Stimulated activated effector memory CD8-positive, alpha-beta T cell treated with anti-CD3 and anti-CD28 coated beads, Interleukin-12 subunit alpha, Interleukin-12 subunit beta, amount 100 ng/mL, for 72 hours (primary cell): ENCODE measurements at places on chromosomes 6 and 20.

GRCh38 chr20:32896521-32897280, 38.0 kb downstream of the EFCAB8 start:
- DNase-seq, result no peak

DNA sequence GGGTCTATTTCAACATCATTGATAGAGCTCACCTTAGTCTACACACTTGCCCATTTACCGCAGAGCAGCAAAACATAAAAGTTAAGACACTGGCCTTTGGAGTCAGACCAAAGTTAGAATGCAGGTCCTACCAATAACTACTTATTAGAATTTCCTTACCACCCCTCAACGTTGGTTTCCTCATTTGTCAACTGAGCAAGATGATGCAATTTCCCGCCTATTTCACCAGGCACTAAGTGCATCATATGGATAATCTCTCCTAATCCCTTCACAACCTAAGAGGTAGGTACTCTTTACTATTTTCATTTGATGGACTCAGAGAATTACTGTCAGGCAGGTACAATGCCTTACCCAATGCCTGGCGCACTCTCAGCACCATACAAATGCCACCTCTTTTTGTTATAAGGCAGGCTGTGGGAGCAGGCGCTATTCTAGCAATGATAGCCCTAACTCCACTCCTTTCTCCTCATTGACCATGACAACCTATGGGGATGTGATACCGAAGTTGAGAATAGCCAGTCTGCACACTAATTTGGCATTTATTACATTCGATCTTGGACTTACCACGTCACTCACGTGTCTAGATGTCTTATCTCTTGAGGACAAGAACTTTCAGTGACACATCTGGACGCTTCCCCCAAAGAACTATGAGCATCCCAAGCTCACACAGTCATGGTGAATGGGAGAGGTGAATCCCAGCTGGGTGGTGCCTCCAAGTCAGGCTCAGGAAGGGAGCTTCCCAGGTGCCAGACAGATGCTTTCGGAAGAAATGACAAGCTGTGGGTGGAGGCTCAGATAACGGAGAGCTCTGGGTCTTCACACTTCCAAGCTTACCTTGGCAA, 128.1 kb upstream of the STMND1 start:
- DNase-seq, result no peak

DNA sequence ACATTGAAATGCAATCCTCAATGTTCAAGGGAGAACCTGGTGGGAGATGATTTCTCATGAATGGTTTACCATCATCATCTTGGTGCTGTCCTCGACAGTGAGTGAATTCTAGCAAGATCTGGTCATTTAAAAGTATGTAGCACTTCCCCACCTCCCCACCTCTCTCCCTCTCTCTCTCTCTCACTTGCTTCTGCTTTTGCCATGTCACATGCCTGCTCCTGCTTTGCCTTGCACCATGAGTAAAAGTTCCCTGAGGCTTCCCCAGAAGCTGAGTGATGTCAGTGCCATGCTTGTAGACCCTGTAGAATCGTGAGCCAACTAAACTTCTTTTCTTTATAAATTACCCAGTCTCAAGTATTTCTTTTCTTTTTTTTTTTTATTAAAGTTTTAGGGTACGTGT, 60.5 kb downstream of the DST start:
- no peak for DNase-seq

- DNase-seq, result no peak
These were observed 1082.4 kb upstream of the FLRT3 start for GRCh38 chr20:15419856-15420255.

DNA sequence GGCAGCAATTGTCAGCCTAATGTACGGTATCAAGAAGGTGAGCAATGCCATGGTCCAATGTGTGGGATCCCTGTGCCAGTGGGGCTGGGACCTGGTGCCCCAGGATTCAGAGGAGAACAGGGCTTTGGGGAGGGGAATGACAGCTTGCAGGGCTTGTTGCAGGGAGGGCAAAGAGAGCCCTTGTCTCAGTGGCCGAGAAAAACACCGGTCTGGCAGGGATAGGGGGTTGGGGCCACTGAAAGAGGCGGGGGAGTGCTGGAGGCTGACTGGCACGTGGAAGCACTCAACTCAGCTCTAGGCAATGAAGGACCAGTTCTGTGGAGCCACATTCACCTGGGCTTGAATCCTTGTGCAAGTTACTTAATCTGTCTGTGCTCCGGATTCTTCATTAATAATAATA, 3.5 kb upstream of the MUCL3 start:
- DNase-seq, result no peak

DNA sequence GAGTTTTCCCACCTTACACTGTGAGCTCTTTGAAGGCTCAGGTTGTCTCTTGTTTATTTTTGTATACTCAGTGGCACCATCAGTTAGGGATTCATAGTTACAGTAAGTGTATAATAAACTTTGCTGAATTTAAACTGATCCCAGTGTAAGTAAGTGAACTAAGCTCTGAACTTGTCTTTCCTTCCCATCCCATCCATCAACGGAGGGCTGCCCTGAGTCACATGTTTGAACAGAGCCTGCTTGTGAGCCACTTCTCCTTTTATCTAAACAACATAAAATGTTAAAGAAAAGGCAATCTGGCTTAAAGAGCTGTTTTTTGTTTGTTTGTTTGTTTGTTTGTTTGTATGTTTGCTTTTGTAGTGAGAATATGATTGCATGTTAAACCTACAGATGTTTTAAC, 185.7 kb upstream of the MARCKS start:
- DNase-seq, result no peak

GRCh38 chr6:5036269-5036668, 32.4 kb upstream of the RPP40 start:
- no peak for DNase-seq

- DNase-seq, result no peak
These were observed 118.2 kb upstream of the GJE1 start for GRCh38 chr6:142014515-142014914.

- DNase-seq, result no peak
These were observed 140.9 kb downstream of the LPA start for GRCh38 chr6:160523223-160523622.

- no peak for DNase-seq
These were observed 36.1 kb downstream of the CAP2 start for GRCh38 chr6:17429383-17430061.

GRCh38 chr20:12946789-12947188, 62.0 kb upstream of the SPTLC3 start:
- DNase-seq, result no peak

GRCh38 chr6:35036059-35036827, 104.9 kb downstream of the TCP11 start:
- no peak for DNase-seq

GRCh38 chr20:25237610-25238318, 10.1 kb upstream of the PYGB start:
- peak; percentile 81 for DNase-seq

GRCh38 chr6:51398793-51399192, 580.1 kb downstream of the TFAP2B start:
- no peak for DNase-seq

DNA sequence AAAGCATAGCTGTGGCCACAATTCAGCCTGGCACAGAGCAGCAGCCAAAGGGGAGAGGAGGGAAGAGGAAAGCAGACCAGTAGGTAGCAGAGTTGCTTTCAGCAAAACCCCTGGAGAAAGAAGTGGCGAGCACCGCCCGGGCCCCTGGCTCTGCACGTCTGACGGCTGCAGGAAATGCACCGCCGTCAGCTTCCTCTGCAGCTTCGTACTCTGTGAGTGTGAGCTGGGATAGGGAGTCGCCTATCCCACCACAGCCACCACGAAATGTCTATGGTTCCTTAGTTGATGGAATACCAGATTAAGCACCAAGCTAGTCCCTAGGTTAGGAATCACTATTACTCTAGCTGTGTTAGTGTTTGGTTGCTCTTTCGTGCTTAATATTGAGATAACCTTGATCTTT, 79.9 kb upstream of the NAA20 start:
- DNase-seq, result no peak

DNA sequence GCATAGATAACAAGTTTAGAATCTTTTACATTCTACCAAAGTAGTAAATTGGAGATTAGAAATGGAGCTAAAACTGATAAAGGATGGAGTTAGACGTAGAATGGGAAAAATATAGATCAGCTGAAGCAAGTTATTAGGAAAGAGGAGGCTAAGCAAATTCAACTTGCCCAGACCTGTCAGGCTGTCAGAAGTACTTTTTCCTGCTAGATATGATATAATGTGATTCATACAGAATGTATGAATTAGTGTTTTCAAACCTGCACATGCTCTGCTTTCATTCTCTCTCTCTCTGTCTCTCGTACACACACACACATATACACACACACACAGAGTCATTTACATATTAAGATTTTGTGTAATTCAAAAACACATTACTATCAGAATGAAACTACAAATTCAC, 133.2 kb upstream of the HDGFL1 start:
- no peak for DNase-seq

DNA sequence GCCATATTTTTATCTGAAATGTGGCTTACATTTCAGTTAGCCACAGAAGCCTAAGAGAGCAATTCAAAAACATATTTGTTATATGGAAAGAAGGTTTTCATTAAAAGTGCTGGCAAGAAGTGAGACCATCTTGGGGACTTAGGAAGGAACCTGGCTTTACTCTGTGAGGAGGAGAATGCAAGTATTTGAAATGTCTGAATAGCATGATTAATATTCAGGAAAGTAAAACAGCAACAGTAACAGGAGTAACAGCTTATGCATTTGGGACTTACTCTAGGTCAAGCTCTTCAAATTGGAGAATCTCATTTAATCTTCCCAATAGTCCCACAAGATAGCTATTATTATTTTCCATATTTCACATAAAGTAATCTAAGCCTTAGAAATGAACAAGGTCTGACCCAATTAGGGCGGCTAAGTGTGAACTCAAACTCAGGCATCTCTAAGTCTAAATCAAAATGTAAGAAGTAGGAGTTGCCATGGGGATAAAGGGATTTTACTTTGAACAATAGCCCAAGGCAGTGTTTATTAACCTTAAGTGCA, 816.5 kb downstream of the BCKDHB start:
- no peak for DNase-seq

- DNase-seq, result no peak
These were observed 12.8 kb upstream of the PLN start for GRCh38 chr6:118535176-118535844.

DNA sequence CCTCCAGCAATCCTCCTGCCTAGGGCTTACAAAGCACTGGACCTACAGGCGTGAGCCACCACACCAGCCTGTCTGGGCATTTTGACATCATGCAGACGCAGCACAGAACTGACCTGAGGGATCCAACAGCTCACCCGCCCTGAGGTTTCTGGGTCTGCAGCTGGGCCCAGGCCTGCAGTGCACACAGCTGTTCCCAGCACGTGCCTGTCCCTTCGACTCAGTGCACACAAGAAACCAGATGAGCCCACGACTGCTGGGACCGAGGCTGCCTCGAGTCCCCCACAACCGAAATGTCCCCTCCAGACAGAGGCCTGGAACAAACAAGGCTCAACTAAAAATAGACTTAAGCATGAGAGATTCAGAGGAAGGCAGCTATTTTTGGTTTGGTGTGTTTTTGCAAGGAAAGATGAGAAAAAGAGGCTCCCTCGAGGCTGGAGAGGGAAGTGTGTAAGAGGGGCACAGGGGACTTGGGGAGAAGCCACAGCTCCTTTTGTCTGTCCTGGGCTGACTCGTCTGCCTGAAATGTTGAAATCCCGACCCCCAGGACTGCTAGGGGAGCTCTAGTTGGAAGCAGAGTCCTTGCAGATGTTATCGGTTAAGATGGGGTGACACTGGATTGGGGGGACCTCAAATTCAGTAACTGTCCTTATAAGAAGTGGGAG, 66.3 kb downstream of the YTHDF1 start:
- DNase-seq, result no peak

DNA sequence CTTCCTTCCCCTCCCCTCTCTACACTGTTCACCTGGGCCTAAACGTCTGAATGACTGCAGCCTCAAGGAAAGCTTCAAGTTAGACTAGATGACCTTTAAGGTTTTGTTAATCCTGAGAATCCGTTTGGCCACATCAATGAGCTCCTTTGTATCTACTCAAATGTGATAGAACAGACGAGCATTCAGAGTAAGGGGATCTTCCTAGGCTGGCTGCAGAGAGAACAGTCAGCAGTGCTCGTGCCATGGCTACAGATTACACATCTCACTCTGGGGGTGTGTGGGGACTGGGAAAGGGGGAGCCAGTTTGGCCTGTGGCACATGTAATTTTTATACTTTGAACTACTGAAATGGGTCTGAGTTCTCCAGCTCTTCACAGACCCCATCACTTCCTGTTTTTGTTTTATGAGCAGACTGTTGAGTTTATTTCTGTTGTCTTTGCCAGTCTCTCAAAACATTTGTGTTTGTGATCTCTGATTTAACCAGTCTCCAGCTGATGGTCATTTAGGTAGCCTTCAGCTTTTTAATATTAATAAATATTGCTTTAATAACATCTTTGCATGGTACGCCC, 50.9 kb downstream of the KCNS1 start:
- no peak for DNase-seq

DNA sequence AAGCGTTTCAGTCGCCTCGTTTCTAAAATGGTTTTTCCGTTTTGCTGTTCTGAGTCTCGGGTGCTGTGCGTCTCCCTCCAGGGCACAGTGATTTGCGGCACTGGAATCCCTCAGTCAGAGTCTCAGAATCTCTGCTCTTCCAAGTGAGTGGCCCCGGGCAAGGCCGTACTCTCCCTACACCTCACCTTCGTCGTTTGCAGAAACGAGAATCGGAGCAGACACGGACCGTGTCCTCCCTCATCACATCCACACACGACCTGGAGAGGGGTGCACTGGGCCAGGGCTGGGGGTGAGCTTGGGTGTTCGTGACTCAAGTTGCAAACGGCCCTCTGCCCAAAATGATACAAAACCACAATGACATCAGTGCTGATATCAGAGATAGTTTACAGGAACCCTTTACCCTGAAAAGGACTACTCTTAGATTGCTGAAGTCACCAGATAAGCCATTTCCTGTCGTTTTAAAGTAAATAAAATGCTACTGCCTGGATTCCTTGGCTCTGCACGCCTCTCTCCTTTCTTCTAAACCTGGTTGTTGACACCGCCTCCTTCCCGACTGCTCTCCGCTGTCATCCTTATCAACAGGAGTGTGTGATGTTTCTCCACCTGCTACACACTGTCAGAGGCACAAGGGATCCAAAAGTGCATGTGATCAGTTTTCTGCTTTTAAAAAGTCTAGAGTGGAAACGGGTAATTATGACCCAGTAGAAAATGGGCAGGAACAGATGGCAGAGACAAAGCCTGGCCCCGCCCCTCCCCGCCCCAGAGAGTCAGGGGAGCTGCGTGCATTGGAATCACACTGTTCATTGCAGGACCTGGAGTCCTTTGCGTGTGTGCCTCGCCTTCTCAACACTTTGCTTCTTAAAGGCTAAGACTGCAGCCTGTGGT, 38.4 kb downstream of the KIF25 start:
- DNase-seq, result no peak

GRCh38 chr20:31494131-31494530, 19.0 kb downstream of the REM1 start:
- DNase-seq, result no peak

- peak; percentile 13 for DNase-seq
These were observed 57.0 kb upstream of the GNRH2 start for GRCh38 chr20:2986466-2986865.

DNA sequence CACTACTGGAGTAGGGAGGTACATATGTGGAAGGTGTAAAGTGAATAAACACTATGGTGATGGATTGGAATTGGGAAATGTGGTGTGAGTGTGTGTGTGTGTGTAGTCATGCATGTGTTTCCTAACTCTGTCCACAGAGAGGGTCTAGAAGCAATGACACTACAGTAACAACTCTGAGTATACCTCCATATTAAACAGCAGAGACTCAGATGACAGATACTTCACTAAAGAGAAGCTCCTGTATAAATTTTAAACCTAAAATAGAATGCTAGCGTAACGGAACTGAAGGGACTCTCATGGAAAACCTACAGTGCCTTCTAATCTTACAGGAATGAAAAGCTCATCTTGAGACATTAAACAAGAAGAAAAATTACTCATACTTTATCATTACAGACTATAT, 150.5 kb downstream of the SLC16A10 start:
- no peak for DNase-seq

GRCh38 chr20:21173485-21173884, 47.6 kb downstream of the KIZ start:
- no peak for DNase-seq
